Kidney (tissue), 22 donors: ENCODE measurements at places on chromosomes 6 and 20. TPM values are rescaled to one million over a fixed set of nuclear protein-coding genes. Genes with fewer than 3 reads are reported as not detected.
A peak's percentile ranks its signal among the peaks of the same experiment; 100 is the strongest.

DNA sequence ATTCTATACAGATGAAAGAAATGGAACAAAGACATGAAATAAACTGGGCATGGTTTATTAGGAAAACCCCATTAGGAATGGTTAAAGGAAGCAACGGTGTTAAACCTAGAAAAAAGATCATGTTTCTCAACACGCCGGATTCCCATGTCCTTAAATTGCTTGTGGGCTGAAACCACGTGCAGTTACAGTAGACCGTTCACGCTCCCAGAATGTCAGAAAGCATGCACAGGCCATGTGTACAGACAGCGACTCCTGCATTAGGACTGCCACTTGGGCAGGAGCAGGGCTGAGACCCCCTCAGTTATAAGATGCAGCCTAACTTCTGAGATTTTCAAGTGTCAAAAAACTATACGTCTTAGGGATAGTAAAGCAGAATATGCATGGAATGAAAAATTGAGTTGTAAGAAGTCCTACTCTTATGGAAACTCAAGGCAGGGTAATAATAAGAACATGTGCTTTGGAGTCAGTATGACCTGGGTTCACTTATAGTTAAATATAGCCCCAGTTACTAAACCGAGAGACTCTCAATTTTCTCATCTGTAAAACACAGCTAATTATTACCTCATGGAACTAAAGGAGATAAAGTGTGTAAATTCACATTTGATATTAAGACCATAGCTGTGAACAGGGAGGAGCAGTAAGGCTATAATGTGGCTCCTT is 174.0 kb upstream of the UST start:
- no peak for DNase-seq

GRCh38 chr6:15166121-15166520 is 79.7 kb upstream of the JARID2 start:
- no peak for DNase-seq

DNA sequence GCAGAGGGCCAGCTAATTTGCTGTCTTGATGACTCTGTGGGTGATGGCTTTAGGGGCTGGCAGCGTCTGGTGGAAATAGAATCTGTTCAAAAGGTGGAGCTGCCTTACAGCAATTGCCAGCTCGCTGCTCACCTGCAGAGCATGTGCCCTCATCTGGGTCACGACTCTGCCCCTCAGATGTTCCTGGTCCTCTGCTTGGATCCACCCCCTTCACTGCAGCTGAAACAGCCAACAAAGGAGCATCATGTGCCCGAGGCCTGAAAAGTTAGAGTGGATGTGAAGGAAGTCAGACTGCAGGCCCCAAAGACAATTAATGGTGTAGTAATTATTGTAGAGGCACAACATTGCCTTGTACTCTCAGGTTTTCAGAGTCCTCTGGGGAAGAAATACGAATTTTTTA is 19.9 kb downstream of the RREB1 start:
- DNase-seq = no peak

DNA sequence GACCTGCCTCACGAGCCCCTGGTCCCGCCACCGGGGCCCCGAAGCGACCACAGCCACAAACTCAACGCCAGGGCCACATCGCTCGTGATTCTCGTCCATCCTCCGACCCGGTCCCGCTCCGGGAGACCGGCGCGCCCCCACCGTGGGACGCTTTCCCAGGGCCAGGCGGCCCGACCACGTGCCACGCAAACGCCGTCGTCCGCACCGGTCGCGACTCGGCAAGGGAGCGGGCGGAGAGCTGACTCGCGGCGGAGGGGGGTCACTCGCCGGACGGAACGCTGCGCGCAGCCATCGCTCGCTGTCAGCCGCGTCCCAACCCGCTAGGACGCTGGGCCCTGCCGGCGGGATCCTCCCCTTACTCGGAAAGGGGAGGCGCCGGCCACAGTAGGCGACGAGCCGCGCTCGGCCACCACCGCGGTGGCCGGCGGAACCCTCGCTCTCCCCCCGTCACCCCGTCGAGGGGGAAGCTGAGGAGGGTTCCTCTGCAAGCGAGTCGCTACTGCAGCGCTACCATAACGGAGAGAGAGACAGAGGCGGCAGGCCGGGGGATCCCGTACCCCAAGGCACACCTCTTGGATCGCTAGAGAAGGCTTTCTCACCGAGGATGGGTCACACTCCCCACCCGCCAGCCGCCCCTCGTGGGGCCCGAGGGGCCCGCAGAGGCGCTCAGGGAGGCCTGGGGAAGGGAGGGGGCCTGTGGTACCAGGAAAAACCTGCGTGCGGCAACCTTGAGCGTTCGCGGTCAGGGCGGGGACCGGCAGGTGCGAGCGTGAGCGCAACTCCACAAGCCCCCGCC is 511.8 kb upstream of the ZNF337 start:
- DNase-seq = peak; percentile 37

- peak; percentile 46 for DNase-seq
Measured at GRCh38 chr20:20568604-20569205, 143.7 kb downstream of the RALGAPA2 start.

ITPR3 gene
- total RNA-seq = 86.3 TPM

ADGRF5 gene
- 51.7 TPM for total RNA-seq

ROMO1 gene
- 141 TPM for total RNA-seq
